Ovary (tissue), 10 donors: ENCODE measurements at places on chromosomes 3 and 15. TPM values are rescaled to one million over a fixed set of nuclear protein-coding genes. Genes with fewer than 3 reads are reported as not detected.

DNA sequence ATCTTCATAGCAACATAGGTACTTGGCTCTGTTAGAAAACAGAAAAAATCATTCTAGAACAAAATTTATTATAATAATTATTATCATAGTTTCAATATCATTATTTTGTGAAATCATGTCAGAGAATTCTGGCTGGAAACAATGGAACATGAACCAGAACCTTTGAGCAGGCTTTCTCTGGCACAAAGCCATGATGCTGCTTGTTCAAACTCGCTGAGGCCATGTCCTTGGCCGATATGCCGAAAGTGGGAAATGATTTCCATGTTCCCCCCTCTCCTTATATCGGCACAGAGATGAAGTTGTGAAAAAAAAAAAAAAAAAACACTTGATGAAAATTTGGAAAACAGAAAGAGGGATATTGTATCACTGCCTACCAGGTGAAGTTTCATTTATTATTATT lies 49.0 kb upstream of the MRPL3 start:
- no peaks in the 10 kb centered on the region for H3K27me3 ChIP-seq
- DNase-seq = peak; percentile 55
- no peak overlapping the region for H3K4me3 ChIP-seq
- no peaks in the 10 kb centered on the region for H3K36me3 ChIP-seq
- no peak overlapping the region for H3K27ac ChIP-seq

DNA sequence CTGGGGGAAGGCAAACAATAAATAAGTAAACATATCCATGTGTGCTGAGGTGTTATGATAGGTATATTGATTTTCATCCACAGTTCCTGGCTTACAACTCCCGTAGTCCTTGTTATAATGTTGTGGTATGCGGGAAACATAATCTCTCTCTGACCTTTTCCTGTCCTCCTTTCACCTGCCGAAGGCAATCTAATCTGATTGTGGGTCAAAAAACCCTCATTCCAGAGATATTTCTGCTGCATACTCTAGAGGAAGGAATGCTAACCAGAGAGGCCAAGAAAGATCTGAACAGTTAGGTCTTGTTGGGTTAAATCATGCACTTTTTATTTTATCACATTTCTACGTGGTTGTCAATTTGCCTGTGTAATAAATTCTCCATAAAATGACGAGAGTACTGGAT lies 383.6 kb upstream of the SEMA6D start:
- no peak overlapping the region for H3K27ac ChIP-seq
- no peaks in the 10 kb centered on the region for H3K36me3 ChIP-seq
- no peaks in the 10 kb centered on the region for H3K27me3 ChIP-seq
- no peak overlapping the region for H3K4me3 ChIP-seq
- no peak for DNase-seq

DNA sequence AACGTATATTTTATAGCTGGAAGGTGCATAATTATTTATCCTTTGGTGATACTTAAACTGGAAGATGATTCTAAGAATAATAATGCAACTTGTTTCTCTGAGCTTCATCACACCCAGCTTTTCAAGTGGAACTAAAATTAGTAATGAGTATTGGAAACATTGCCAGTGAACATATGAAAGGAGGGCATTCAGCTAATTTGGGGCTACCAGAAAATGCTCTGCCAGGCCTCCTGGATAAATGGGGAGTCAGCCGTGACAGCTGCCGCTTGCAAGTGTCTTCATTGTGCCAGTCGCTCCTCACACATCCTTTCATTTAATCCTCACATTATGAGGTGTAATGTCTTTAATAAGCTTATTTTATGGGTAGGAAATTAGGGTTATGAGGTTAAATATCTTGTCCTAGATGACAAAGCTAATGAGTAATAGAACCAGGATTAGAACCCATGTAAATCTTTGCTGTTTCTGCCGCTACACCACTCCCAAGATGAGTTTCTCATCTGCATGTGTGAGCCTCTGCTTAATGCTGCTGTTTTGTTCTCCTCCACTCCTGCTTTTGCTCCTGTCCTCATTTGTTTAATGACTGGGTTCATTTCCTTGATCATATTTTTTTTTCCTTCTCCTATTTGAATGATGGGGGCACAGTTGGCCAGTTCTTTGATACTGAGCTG lies 155.7 kb downstream of the PLCL2 start:
- H3K27ac ChIP-seq = no peak overlapping the region
- H3K27me3 ChIP-seq = no peaks in the 10 kb centered on the region
- no peaks in the 10 kb centered on the region for H3K36me3 ChIP-seq
- no peak overlapping the region for H3K4me3 ChIP-seq
- no peak for DNase-seq

DNA sequence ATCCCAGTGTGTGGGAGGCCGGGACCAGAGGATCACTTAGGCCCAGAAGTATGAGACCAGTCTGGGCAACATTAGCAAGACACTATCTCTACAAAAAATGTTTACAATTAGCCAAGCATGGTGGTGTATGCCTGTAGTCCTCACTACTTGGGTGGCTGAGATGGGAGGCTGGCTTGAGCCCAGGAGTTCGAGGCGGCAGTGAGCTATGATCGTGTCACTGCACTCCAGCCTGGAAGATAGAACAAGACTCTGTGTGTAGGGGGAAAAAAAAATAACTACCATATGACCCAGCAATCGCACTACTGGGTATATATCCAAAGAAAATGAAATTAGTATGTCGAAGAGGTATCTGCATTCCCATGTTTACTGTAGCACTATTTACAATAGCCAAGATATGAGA lies 22.6 kb downstream of the RYK start:
- no peaks in the 10 kb centered on the region for H3K27me3 ChIP-seq
- no peak overlapping the region for H3K4me3 ChIP-seq
- peaks cover 21% of the 10 kb centered on the region for H3K4me1 ChIP-seq
- H3K27ac ChIP-seq = no peak overlapping the region

- no peak overlapping the region for H3K4me3 ChIP-seq
- H3K27me3 ChIP-seq = no peaks in the 10 kb centered on the region
- no peak overlapping the region for H3K27ac ChIP-seq
- H3K36me3 ChIP-seq = no peaks in the 10 kb centered on the region
- H3K4me1 ChIP-seq = no peaks in the 10 kb centered on the region
Observed at GRCh38 chr3:118628704-118629341, 405.8 kb downstream of the IGSF11 start.

GRCh38 chr3:143158014-143158988 lies 38.7 kb downstream of the CHST2 start:
- H3K4me3 ChIP-seq = no peak overlapping the region
- no peak for DNase-seq
- no peaks in the 10 kb centered on the region for H3K4me1 ChIP-seq
- H3K27me3 ChIP-seq = no peaks in the 10 kb centered on the region

DNA sequence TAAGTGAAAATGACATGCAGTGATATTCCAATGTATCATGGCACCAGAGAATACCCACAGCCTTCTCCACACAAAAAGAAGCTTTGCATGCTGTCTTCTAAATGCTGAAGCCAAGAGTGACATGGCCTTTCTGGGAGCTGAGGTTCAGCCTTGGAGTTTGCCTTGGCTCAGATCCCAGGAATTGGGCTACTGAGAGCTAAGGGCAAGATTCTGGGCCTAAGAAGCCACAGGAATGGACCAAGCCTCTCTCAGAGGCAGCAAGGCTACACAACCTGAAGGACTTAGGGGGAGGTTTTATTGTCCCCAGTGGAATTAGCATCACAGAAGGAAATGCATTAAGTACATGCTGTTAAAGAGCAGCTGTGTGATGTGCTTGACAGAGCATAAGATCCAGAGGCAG lies 1078.5 kb downstream of the TUSC7 start:
- H3K27ac ChIP-seq = no peak overlapping the region
- DNase-seq = no peak
- no peak overlapping the region for H3K4me3 ChIP-seq
- peaks cover 4% of the 10 kb centered on the region for H3K4me1 ChIP-seq

GRCh38 chr15:82552861-82553260 lies 12.6 kb upstream of the RPS17 start:
- H3K4me3 ChIP-seq = no peak overlapping the region
- H3K4me1 ChIP-seq = no peaks in the 10 kb centered on the region
- no peaks in the 10 kb centered on the region for H3K36me3 ChIP-seq
- no peaks in the 10 kb centered on the region for H3K27me3 ChIP-seq

- H3K4me1 ChIP-seq = no peaks in the 10 kb centered on the region
- no peak overlapping the region for H3K4me3 ChIP-seq
- no peaks in the 10 kb centered on the region for H3K36me3 ChIP-seq
- DNase-seq = no peak
- no peaks in the 10 kb centered on the region for H3K27me3 ChIP-seq
Observed at GRCh38 chr3:6448011-6448410, 412.9 kb upstream of the GRM7 start.

- no peak for DNase-seq
- no peaks in the 10 kb centered on the region for H3K36me3 ChIP-seq
- H3K4me3 ChIP-seq = no peak overlapping the region
- no peaks in the 10 kb centered on the region for H3K4me1 ChIP-seq
- no peaks in the 10 kb centered on the region for H3K27me3 ChIP-seq
Observed at GRCh38 chr3:5197022-5197421, 9.5 kb downstream of the EDEM1 start.

DNA sequence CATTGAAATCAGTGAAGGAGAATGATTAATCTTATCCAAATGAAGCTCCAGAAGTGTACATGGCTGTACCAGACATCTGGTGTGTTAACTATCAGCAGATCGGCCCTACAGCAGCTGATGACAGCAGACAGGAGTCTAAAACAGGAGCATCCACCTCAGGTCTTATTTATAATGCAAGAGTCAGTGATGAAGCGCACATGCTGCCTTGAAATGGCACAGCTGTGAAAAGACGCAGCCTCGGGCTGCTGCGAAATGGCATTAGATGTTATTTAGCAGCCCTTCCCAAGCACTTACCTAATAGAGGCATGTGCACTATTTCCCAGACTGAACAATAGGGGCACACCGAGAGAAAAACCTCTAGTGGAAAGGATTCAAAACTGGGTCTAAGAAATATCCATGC lies 472.3 kb upstream of the CBLB start:
- no peak overlapping the region for H3K27ac ChIP-seq
- H3K4me1 ChIP-seq = no peaks in the 10 kb centered on the region
- no peak overlapping the region for H3K4me3 ChIP-seq
- no peaks in the 10 kb centered on the region for H3K36me3 ChIP-seq
- no peaks in the 10 kb centered on the region for H3K27me3 ChIP-seq
- DNase-seq = no peak

DNA sequence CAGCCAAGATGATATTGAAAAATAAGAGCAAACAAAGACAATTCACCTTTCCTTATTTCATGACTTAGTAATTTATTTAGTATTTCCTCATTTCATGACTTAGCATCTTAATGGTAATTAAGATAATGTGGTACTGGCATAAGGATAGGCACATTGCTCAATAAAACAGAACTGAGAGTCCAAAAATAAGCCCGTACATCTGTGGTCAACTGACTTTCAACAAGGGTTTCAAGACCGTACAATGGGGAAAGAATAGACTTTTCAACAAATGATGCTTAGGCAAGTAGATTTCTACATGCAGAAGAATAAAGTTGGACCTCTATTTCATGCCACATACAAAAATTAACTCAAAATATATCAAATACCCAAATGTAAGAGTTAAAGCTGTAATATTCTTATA lies 603 bp upstream of the PYDC2 start:
- no peak overlapping the region for H3K4me3 ChIP-seq
- H3K27me3 ChIP-seq = no peaks in the 10 kb centered on the region
- no peak for DNase-seq
- H3K27ac ChIP-seq = no peak overlapping the region
- H3K36me3 ChIP-seq = no peaks in the 10 kb centered on the region

GRCh38 chr15:47857014-47857775 lies 139.9 kb downstream of the SEMA6D start:
- peaks cover 2% of the 10 kb centered on the region for H3K4me1 ChIP-seq
- H3K27ac ChIP-seq = no peak overlapping the region
- no peaks in the 10 kb centered on the region for H3K27me3 ChIP-seq
- no peaks in the 10 kb centered on the region for H3K36me3 ChIP-seq
- no peak overlapping the region for H3K4me3 ChIP-seq

The FGD5 gene
- total RNA-seq = 38.3 TPM

The GOLGB1 gene
- 59.6 TPM for total RNA-seq

The IGSF10 gene
- total RNA-seq = 38.3 TPM

The CAPN7 gene
- total RNA-seq = 70.4 TPM

The MOBP gene
- total RNA-seq = 0.72 TPM
